ENCODE measurements at places on chromosomes 16 and 17. TPM values are rescaled to one million over a fixed set of nuclear protein-coding genes. Genes with fewer than 3 reads are reported as not detected.

DNA sequence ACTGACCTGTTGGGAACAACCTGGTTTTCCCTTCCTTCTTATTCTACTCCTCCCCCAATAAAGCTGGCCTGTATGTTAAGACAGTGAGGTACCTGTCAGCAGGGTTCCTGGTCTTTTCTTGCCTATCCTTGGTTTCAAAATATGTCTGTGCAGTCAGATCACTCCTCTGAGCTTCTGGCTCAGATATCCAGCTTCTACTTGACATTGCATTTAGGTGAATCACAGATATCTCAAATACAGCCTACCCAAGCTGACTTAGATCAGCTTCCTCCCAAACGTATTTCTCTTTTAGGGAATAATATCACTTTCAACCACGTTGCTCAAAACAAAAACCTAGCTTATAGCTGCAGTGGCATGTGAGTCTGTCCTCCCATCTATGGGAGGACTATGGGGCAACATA, 48.7 kb downstream of the TEX14 start:
- H3K4me1 ChIP-seq: no peaks in the 10 kb centered on the region
- no peak for DNase-seq

DNA sequence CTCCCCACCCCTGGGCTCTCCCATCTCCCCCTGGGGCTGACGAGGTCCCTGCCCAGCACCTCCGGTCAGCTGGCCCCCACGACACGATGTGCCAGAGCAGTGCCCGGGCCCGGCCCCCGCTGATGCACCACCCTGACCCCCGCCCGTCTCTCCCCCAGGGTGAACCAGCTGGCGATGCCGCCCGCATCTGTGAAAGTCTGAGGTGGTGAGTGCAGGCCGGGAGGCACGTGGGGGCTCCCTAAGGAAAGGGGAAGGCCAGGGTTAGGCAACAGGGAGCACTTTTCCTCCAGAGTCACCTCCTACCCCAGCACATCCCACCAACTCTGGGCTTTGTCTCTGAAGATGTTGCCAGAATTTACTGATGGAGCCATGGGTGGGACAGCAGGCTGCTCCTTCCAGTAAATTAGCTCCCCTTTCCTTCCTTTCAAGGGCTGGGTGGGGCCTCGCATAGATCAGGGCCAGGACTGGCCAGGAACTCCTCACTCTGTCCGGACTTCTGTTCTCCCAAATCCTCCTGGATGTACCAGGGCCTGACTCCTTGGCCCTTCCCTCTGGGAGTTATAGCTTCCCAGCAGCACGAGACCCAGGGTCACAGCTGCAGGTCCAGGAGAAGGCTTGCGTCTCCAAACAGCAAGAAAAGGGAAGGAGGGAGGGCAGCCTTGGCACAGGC, 18.3 kb downstream of the MYBBP1A start:
- no peaks in the 10 kb centered on the region for H3K36me3 ChIP-seq
- no peak overlapping the region for H3K4me3 ChIP-seq
- H3K4me1 ChIP-seq: peaks cover 14% of the 10 kb centered on the region
- peaks cover 8% of the 10 kb centered on the region for H3K27me3 ChIP-seq

- H3K36me3 ChIP-seq: no peaks in the 10 kb centered on the region
- no peak overlapping the region for H3K4me3 ChIP-seq
- H3K4me1 ChIP-seq: no peaks in the 10 kb centered on the region
- no peaks in the 10 kb centered on the region for H3K27me3 ChIP-seq
Measured at GRCh38 chr17:75625813-75626486, 7.3 kb upstream of the SMIM5 start.

DNA sequence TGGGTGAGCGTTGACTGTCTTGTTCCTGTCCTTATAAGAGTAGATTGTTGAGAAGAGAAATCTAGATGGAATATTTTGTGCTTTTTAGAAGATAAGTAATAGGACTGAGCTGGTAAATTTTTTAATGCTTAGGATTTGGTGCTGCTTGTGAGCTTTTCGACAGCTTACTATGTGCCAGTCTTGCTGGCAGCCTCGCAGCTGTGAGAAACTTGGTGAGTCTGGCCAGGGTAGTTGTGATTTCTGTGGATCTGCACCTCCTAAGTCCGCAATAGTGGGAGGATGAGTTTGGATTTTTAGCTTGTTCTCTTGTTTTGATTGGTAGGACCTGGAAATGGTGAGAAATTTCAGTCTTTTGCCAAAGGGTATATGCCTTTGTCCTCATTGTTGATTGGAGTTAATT, 3.6 kb downstream of the SOCS7 start:
- H3K4me1 ChIP-seq: peaks cover 50% of the 10 kb centered on the region
- DNase-seq: no peak
- H3K27ac ChIP-seq: no peak overlapping the region
- H3K4me3 ChIP-seq: peak overlapping the region; percentile 7
- H3K36me3 ChIP-seq: no peaks in the 10 kb centered on the region

DNA sequence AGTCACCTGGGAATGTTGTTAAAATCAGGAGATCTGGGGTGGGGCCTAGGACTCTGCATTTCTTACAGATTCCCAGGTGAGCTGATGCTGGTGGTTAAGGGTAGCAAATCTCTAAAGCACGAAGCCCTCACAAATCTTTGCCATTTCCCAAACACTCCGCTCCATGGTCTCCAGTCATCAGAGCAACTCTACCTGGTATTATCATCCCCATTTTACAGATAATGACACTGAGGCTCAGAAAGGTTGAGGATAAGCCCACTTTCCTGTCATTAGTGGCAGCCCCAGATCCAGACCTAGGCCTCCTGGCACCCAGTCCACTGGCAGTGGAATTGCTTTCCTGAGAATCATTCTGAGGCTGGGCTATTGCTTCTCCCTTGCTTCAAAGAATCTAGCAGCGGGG, 8.7 kb downstream of the SLC46A1 start:
- H3K4me1 ChIP-seq: no peaks in the 10 kb centered on the region
- H3K27me3 ChIP-seq: no peaks in the 10 kb centered on the region
- no peak overlapping the region for H3K4me3 ChIP-seq
- H3K36me3 ChIP-seq: no peaks in the 10 kb centered on the region
- H3K27ac ChIP-seq: peak overlapping the region; percentile 63

GRCh38 chr17:47694581-47695428, 844 bp downstream of the TBKBP1 start:
- H3K4me3 ChIP-seq: peak overlapping the region; percentile 93
- peaks cover 29% of the 10 kb centered on the region for H3K4me1 ChIP-seq
- H3K36me3 ChIP-seq: no peaks in the 10 kb centered on the region
- DNase-seq: no peak
- no peaks in the 10 kb centered on the region for H3K27me3 ChIP-seq

DNA sequence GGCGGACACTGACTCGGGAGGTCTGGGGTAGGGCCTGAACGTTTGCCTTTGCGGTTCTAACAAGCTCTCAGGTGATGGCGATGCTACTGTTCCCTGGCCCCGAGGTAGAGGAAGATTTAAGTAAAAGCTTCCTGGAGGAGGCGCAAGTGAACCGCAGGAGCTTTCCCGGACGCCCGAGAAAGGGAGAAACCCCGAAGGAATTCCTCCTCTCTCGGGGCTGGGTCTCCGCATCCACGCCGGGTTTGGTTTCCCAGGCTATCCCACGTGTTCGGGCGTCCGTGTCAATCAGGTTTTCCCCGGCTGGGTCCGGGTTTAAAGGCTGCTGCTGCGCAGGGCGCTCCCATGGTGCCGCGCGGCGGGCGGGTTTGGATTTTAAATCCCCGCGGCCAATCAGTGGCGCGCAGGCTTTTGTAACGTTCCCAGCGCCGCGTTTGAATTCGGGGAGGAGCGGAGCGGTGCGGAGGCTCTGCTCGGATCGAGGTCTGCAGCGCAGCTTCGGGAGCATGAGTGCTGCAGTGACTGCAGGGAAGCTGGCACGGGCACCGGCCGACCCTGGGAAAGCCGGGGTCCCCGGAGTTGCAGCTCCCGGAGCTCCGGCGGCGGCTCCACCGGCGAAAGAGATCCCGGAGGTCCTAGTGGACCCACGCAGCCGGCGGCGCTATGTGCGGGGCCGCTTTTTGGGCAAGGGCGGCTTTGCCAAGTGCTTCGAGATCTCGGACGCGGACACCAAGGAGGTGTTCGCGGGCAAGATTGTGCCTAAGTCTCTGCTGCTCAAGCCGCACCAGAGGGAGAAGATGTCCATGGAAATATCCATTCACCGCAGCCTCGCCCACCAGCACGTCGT, at the start of gene PLK1:
Gene PLK1 (plus strand): TSS at position 460 of the 844 bp plus-strand sequence. CDS start 44 bp downstream, at position 504.
- no peak within 1 kb of the TSS for H3K27ac ChIP-seq
- peak; percentile 49 for DNase-seq
- H3K27me3 ChIP-seq: no peaks in the 10 kb centered on the region

DNA sequence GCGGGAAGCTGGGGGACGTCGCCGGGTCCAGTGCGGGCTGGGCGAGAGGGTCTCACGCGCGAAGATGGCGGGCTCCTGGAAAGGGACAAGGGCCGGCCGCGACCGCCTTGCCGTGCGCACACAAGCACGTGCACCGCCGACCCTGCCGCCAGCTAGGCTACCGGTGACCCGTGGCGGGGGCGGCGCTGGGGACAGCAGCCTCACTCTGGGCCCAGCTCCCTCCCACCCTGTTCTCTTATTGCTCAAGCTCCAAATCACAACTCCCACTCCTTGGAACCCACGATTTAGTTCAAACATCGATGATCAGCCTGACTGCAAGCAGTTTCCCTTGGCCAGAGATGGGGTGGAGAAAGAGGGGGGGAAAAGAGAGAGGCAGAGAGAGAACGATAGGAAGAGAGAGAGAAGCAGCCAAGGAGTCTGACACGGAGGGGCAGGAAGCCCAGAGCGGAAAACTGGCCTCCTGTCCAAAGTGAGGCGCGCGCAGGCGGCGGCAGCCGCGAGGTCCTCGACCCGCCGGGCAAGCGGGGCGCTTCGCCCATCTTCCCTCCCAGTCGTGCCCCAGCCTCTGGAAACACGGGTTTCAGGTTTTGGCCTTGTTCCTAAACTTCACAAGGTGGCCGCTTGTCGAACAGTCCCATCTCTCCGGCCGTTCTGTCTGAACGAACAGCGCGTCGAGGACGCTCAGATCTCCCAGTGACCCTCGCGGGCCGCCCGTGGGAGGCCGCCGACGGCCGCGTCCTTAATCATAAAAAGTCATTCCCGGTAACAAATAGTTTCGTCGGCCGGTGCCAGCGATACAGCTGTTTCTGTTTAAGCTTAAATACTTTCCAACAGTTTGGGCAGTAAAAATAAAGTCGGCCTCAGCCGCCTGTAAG, 1.7 kb upstream of the CBX8 start:
- H3K4me3 ChIP-seq: peak overlapping the region; percentile 60
- peaks cover 48% of the 10 kb centered on the region for H3K4me1 ChIP-seq
- no peak for DNase-seq
- no peaks in the 10 kb centered on the region for H3K36me3 ChIP-seq

DNA sequence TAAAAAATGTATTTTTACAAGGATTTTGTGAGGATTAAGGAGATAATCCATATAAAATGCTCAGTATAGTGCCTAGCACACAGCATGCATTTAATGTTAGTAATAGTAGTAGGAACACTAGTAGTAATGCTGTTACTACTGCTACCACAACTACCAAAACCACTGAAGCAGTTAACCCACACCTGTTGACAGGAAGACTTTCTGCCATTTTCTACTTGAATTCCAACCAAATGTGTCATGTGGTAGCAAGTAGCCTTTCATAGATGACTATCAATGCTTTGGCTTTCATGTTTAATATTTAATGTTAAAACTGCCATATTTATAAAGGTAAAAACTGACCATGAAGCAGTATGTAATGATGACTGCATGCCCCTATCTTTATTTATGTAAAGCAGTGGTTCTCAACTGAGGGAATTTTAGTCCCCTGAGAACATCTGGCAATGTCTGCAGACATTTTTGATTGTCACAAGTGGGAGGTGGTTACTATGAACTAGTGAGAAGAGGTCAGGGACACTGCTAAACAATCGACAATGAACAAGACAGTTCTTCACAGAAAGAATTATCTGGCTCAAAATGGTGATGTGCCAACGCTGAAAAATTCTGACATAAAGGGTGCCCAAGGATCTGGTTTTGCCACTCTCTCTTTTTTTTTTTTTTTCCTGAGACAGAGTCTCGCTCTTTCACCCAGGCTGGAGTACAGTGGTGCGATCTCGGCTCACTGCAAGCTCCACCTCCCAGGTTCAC, 89.4 kb downstream of the ITFG1 start:
- no peaks in the 10 kb centered on the region for H3K27me3 ChIP-seq
- peaks cover 47% of the 10 kb centered on the region for H3K36me3 ChIP-seq
- DNase-seq: no peak
- H3K4me3 ChIP-seq: no peak overlapping the region
- H3K27ac ChIP-seq: no peak overlapping the region
- no peaks in the 10 kb centered on the region for H3K4me1 ChIP-seq

DNA sequence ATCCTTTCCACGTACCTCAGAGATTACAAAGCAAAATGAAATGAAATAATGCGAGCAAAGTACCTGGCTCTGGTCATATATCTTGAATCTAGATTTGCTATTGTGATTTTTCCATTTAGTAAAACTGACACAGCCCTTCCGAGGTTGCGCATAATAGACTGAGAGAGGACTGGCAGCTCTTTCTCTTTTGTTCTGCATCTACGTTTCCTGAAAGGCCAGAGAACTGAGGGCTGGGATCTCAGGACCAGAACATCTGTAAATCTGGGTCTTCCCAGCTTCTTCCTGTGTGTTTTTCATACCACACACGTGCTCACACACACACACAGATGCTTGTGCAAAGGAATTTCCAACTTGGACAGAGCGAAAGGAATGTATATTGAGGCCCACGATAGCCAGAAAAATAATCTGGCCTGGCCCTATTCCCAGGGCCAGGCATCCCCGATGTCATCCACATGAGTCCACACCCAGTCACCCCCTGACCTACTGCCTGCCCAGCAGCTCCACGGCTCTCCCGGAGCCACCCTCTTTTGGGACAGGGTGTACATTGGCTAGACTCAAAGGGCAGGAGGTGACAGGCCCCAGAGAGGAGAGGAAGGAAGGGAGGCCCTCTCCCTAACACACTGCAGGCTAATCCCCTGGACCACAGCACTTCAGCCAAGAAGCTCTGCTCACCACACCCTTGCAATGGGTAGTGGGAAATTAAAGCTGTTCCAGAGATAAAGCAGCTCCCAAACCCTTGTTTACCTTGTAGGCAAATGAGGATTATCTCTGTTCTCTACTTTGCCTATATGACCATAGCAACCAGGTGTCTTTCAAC, 41.8 kb downstream of the NOL11 start:
- peaks cover 4% of the 10 kb centered on the region for H3K36me3 ChIP-seq
- H3K4me3 ChIP-seq: no peak overlapping the region
- peaks cover 4% of the 10 kb centered on the region for H3K4me1 ChIP-seq
- H3K27me3 ChIP-seq: no peaks in the 10 kb centered on the region
- H3K27ac ChIP-seq: no peak overlapping the region

GRCh38 chr17:1727258-1727789, 2.8 kb downstream of the WDR81 start:
- peaks cover 35% of the 10 kb centered on the region for H3K36me3 ChIP-seq
- H3K4me3 ChIP-seq: no peak overlapping the region
- DNase-seq: no peak
- H3K27ac ChIP-seq: no peak overlapping the region

- H3K27ac ChIP-seq: no peak overlapping the region
- no peaks in the 10 kb centered on the region for H3K36me3 ChIP-seq
- no peak for DNase-seq
- H3K4me1 ChIP-seq: no peaks in the 10 kb centered on the region
- H3K4me3 ChIP-seq: no peak overlapping the region
Measured at GRCh38 chr17:28485049-28485448, 11.6 kb downstream of the SLC13A2 start.

- H3K4me3 ChIP-seq: no peak overlapping the region
- no peaks in the 10 kb centered on the region for H3K4me1 ChIP-seq
- no peaks in the 10 kb centered on the region for H3K36me3 ChIP-seq
- no peak for DNase-seq
Measured at GRCh38 chr16:64857411-64857810, 264.5 kb downstream of the CDH11 start.

- H3K4me1 ChIP-seq: peaks cover 9% of the 10 kb centered on the region
- no peaks in the 10 kb centered on the region for H3K36me3 ChIP-seq
- H3K4me3 ChIP-seq: no peak overlapping the region
- no peak overlapping the region for H3K27ac ChIP-seq
- H3K27me3 ChIP-seq: peaks cover 4% of the 10 kb centered on the region
Measured at GRCh38 chr16:1330260-1330914, 3.1 kb upstream of the BAIAP3 start.

CCDC92B gene
- total RNA-seq: 0.30 TPM

TP53TG3D gene
- total RNA-seq: 2.2 TPM
